Left lung (tissue), 14 donors: ENCODE measurements at places on chromosomes 12 and 14. TPM values are rescaled to one million over a fixed set of nuclear protein-coding genes. Genes with fewer than 3 reads are reported as not detected.

GRCh38 chr12:94648578-94648977, 1.8 kb downstream of the TMCC3 start:
- DNase-seq, result no peak

GRCh38 chr14:99175331-99176155, 96.5 kb downstream of the BCL11B start:
- DNase-seq, result peak; percentile 72

- no peak for DNase-seq
Observed at GRCh38 chr12:50042693-50043092, 14.7 kb upstream of the ASIC1 start.

DNA sequence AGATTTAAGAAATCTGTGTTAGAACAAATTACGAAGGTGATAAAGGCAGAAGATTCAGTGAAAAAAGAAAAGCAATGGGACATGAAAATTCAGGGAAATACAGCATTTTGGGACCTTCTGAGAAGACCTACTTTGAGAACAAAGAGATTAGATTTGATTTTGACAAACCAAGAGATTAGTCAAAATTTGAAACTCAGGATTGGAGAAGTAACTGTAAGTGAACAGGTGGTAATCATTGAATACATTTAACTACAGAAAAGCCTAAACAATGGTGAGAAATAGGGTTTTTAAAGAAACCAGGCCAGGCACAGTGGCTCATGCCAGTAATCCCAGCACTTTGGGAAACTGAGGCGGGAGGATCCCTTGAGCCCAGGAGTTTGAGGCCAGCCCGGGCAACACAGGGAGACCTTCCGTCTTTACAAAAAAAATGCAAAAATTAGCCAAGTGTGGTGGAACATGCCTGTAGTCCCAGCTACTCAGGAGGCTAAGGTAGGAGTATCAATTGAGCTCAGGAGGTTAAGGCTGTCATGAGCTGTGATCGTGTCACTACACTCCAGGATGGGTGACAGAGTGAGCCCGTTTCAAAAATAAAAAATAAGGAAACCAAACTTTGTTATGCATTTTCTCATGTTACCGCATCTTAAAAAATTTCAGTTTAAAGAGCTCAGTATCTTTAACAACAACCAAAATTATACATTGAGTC, 8.9 kb upstream of the SAV1 start:
- DNase-seq, result no peak

DNA sequence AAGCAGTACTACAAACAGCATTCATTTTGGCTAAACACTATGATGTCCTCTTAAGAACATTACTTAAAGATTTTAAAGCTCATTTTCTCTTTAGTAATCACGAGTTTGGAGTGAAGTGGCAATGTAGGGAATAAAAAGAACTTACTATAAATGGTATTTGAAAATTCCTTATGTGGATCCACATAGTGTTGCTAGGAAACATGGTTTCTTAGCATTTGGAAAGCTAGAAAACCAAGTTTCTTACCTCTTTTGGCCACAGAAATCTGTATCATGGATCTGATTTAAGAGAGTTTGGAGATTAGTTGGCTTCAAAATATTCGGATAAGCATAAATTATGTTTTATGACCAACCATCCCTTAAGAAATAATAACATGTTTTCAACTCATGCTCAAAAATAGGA, 337.7 kb upstream of the GARIN6 start:
- no peak for DNase-seq

DNA sequence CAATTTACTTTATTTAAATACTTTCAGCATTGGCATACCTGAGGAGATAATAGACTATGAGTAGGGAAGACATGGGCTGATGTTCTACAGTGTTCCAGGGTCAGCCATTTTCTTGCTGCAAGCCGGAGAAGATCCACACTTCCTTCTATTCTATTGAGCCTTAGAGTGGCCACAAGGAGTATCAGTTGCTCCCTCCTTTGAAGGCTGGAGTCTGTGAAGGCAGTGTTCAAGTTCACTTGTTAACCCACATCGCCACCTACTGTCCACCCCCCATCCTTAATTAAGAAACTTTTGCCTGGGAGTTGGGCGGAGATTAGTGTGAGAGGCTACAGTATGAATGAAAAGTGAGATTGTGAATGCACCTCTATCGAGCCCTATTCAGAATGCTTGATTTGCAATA, 666.6 kb downstream of the NRXN3 start:
- DNase-seq, result no peak

DNA sequence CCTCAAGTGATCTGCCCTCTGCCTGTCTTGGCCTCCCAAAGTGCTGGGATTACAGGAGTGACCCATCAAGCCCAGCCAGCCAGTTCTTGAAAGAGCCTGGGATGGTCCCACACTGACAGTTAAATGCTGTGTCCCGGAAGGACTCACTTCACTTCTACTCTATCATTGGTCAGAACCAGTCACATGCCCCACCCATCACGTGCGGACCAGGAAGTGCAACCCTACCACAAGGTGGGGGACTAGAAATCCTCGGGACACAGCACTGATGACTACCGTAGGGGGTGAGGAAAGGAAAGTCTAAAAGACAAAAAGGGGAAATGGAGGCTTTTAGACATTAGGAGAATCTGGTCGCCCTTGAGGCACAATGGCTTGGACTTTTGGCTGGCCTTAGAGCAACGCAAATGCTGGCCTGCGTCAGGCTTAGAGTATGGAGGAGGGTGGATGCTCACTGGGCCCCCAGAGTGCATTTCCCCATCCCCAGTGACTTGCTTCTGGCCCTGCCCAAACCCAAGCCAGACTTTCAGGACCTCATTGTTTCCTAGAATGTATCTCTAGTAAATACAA, 207.7 kb downstream of the TTC8 start:
- DNase-seq, result no peak

DNA sequence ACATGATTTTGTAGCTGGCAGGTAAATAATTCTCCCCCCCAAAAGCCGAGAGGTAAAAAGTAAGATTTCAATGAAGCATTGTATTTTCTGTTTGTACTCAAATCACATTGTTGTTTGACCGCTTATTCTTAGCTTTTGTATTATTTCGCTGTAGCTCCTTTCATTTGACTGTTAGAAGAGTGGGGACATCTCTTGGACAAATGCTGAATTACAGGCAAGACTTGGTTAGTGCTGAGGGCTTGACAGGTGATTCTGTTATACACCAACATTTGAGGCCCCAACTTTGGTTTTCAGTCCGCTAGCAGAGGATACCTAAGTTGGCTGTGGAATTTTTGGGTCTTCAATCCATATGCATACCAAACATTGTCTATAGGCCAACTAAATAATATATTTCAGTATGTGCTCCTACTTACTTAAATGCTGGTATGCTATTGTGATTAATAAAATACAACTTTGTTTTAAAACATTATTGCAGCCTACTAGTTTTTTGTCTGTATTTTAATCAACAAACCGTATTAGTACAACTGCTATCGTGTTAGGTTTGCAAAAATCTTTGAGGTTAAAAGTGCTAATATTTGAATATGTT, 102.2 kb downstream of the ERC1 start:
- no peak for DNase-seq

- no peak for DNase-seq
Observed at GRCh38 chr12:122382919-122383350, 39.5 kb downstream of the CLIP1 start.

- DNase-seq, result peak; percentile 69
Observed at GRCh38 chr12:108302403-108303311, 36.5 kb downstream of the CMKLR1 start.

GRCh38 chr12:12091977-12092663, 21.4 kb downstream of the BCL2L14 start:
- no peak for DNase-seq

- no peak for DNase-seq
Observed at GRCh38 chr14:68774771-68775613, 17.9 kb downstream of the ZFP36L1 start.

DNA sequence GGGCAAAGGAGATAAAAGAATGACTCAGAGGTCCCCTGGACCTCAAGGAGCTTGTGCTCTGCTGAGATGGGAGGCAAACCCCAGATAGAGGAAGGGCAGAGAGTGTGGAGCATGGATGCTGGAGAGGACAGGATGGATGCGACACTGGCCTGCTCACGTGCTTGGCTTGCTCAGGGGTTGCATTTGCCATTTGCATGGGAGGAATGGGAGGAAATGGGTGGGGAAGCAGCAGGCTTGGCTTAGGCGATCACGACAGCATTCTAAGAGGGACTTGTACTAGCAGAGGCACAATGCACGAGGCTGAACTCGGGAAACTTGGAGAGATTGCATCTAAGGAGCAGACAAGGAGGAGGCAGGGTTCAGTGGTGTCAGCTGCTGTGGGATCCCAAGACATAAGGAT, 19.8 kb downstream of the CD9 start:
- DNase-seq, result no peak

The NPC2 gene
- 967 TPM for total RNA-seq

The KIF26A gene
- 4.5 TPM for total RNA-seq

The ZNF891 gene
- 1.6 TPM for total RNA-seq

The ANAPC5 gene
- total RNA-seq, result 84.8 TPM
